ENCODE measurements at places on chromosomes 16 and 17.

DNA sequence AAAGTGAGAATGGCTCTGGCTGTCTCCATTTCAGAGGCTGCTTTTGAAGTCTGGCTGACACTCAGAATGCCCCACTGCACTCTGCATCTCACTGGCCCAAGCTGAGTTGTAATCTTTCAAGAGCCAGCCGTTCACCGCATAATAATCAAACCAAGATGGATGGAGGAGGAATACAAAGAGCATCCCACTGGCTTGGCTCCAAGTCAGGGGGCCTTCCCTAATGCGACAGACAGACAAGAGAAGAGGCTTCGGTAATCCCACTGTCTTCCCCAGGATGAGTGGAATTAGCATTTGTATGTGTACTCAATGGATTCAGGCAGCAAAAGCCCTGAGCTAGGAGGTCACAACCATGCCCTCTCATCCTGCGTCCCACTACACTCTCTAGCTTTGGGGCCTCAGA is 68.0 kb downstream of the CBLN1 start:
- no peak for DNase-seq

GRCh38 chr17:58264407-58265103 is 16.2 kb downstream of the MPO start:
- no peak for DNase-seq

DNA sequence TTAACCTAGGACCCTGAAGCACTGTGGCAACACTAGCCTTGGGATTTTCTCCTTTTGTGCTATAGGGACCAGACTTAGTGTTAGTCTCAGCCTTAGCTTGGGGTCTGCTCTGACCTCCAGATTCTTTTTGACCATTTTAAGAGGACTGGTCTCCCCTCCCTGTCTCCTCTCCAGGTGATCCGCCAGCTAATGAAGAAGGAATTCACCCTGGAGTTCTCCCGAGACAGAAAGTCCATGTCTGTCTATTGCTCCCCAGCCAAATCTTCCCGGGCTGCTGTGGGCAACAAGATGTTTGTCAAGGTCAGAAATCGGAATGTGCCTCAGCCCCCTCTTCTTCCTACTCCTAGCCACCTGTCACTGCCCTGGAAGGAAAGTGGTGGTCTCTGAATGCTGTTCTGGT is 19.5 kb downstream of the ATP2A1 start:
- DNase-seq = no peak

DNA sequence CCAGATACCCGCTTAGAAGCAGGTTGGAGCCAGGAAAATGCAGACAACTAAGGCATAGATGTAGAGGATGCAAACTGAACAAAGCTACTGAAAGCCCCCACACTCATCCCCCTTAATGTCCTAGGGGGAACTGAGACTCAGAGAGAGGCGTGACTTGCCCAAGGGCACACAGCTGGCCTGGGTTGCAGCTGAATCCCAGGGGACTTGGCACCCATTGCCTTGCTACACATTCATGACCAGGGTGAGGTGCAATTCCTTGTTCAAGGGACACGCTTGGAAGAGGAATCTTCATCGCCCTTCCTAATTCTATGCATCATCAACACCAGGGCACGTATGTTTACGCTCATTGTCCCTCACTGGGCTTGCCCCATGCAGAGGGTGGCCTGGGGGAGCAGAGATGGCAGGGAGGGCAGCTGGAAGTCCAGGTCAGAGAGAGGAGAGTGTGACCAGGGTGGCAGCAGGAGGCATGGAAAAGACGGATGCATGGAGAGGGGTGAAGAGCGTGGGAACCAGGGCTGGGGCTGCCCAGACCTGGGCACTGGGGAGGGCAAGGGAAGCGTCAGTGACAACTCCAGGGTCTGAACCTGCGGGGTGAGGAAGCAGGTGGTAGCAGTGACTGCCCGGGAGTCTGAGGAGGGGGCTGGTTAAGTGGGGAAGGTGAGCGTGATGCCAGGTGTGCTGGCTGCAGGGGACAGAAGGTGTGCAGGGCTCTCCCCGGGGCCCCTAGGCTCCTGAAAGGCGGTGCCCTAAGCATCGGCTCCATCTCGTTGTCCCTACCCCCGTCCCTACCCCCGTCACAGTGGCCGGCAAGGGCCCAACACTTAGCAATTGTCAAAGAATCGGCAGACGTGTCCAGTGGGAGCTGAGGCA is 267.1 kb upstream of the TNRC6C start:
- DNase-seq = no peak

- DNase-seq = peak; percentile 77
Observed at GRCh38 chr17:63446753-63447470, 806 bp upstream of the CYB561 start.

DNA sequence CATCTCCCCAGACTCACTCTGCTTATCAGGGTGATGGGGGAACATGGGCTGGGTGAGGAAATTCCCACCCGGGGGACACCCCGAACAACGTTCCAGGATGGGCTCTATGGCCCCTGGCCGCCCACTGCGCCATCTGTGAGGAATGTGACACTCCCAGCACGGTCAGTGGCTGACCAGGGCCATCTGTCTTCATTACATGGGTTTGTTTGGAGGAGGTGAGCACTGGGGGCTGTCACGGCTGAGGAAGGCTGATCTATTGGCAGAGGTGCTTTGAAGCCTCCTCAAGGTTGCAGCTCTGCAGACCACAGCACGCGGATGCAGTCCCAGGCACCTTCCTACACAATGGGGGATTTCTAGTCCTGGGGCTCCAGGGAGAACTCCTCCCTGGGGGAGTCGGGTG is 214.1 kb upstream of the FOXF1 start:
- no peak for DNase-seq

DNA sequence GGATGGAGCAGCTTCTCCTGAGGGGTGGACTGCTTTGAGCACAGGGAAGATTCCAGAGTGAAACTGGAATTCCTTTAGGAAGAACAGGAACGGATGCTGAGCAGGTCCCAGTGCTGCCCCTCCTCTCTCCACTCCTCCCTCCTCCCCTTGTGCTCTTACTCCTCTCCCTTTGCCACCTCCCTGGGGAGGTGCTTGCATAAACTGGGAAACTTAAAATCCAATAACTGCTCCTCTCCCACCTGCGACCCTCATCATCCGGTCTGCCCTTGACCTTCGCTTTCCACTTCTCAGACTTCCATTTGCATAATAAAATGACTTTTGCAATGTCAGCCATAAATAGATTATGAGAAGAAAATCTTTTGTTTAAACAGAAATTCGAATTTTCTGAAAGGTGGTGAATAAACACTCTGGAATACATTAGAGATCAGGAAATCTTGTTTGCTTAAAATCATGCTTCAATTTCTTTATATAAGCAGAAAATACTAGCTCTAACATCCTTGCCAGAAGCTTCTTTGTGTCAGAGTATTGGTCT is 23.7 kb downstream of the HSBP1 start:
- no peak for DNase-seq

DNA sequence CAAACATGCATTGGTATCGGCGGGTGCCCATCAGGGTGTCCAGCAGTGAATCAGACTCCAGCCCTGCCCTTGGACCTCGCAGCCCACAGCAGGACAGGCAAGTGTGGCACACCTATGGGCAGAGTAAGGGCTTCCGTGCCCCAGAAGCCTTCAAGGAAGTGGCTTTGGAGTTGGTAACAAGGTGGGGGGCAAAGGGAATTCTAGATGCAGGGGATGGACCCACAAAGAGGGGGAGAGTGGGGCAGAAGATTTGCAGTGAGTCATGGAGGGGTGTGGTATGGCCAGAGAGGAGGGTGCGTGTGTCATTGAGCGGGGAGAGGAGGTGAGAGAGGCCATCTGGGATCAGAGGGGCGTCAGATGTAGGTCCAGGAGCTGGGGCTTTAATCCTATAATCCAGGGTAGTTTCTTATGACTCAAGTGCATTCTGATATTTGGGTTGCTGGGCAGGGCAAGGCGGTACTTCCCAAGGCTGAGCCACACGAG is 8.5 kb upstream of the SPNS2 start:
- DNase-seq = no peak

DNA sequence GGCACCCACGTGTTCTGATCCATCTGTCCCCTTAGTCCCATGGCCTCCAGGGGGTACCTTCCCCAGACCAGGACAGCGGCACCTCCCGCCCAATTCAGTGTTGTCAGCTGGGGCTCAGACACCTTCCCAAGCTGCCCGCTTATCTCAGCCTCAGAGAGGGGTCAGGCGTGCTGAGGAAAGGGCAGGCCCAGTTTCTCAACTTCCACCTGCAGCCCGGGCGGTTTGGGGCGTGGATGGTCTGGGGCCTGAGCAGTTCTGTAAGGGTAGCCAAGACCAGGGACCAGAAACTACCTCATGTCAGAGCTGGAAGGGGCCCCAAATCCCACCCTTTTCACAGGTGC is 5.1 kb downstream of the PLCD3 start:
- no peak for DNase-seq

GRCh38 chr17:42276609-42277341 is 584 bp upstream of the STAT5B start:
- DNase-seq = peak; percentile 49

- DNase-seq = peak; percentile 91
Observed at GRCh38 chr17:40111221-40112128, 10.3 kb upstream of the MSL1 start.

GRCh38 chr17:71084838-71085237 is 915.5 kb downstream of the KCNJ2 start:
- no peak for DNase-seq

GRCh38 chr16:7997966-7998365 is 592.3 kb downstream of the TMEM114 start:
- no peak for DNase-seq

DNA sequence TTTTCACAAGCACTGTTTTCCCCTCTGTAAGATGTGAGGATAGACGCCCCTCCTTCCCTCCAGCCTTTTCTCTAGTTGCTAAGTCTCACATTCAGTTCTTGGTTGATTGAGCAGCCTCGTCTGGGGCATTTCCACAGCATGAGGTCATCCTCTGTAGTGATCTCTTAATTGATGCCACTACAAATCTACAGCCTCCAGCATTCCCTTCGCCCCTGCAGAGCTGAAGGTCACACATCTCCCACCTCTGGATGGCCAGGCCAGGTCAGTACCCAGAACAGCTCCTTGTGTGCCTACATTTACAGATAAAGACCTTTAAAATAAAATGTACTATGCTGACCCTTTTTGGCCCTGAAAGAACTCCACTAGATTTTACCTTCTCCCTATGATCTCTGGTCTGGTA is 32.5 kb upstream of the CDH11 start:
- no peak for DNase-seq

DNA sequence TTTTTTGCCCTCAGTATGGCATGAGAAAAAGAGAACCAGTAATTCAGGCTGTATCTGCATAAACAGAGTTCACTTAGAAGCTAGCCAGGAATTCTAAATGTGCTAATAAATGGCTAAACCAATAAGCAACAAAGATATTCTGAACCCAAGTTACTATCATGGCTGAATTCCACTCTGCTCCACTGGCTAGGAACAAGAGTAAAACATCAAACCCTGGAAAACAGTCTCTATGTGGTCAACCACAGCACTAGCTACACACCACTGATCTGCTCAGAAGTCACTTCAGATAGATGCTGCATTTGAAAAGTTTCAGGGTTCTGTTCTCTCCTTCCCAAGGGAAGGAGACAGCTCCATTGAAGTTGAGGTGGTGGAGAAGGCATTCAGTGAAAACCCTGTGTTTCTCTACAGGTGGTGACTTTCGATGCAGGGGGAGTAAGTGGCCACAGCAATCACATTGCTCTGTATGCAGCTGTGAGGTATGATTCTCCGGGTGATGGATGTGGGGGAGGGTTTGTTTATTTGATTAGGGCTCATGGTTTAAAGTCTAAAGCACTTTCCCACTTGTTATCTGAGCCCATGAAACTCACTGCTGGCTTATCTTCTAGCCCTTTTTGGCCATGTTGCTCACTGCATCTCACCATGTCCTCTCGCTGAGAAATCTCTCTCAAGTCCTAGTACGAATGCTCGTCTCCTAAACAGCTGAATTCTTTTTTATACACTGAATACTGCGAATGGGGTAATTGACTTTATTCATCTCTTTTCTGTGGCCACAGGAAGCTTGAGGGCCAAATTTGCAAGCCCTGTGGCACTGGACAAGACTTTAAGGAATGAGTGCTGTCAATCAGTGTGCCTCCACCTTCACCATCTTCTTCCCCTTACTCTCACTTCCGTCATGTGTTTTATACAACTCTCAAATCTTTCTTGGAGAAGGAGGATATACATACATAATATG is 39.9 kb downstream of the CENPV start:
- no peak for DNase-seq

GRCh38 chr17:19372866-19373504 is 5.3 kb upstream of the MAPK7 start:
- no peak for DNase-seq

- DNase-seq = no peak
Observed at GRCh38 chr17:66423056-66423955, 120.9 kb downstream of the PRKCA start.

- no peak for DNase-seq
Observed at GRCh38 chr17:76079535-76079955, 563 bp downstream of the ZACN start.

DNA sequence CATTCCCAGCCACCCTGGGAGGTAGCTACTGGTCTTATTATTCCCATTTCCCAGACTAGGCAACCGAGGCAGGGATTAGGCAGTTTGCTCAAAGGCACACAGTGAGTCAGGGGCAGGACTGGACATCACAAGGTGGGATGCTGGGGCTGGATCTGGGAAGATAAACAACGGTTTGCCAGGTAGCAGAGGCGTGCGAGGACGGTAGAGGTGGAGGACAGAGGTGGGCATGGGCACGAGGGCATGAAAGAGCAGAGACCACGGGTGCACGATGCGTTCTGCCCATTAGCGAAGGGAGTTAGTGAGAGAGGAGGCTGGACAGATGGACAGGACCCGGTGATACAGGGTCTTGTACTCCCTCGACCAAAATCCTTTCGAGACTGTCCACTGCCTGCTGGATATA is 148.0 kb downstream of the SDK2 start:
- DNase-seq = no peak

GRCh38 chr17:44844390-44844830 is 3.3 kb upstream of the HIGD1B start:
- DNase-seq = no peak

DNA sequence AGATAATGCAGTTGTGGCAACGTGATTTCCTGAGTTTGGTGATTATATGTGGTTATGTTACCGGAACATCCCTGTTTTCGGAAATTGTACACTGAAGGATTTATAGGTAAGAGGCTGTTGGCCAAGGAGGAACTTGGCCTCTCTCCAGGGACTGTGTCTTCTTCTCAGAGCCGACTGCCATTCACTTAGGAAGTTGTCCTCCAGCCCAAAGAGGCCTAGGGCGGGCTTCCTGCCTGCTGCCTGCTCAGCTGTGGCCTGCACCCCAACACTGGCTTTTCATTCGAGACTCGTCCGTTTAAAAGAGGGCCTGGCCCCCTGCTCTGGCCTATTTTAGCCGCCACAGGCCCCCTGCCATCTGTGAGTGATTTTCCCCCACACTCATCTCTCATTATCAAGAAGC is 64.3 kb downstream of the ZDHHC7 start:
- DNase-seq = no peak

GRCh38 chr16:75319513-75320411 is 68.3 kb upstream of the BCAR1 start:
- DNase-seq = no peak

- DNase-seq = no peak
Observed at GRCh38 chr16:66512272-66513110, 37.4 kb downstream of the TK2 start.
